ENCODE measurements at places on chromosomes 6 and 20.

- peak overlapping the region; percentile 86 for H3K4me3 ChIP-seq
- peak; percentile 81 for DNase-seq
- peak overlapping the region; percentile 90 for H3K27ac ChIP-seq
- H3K4me1 ChIP-seq, result peaks cover 58% of the 10 kb centered on the region
- H3K36me3 ChIP-seq, result peaks cover 28% of the 10 kb centered on the region
Measured at GRCh38 chr6:163460307-163460782, 45.8 kb downstream of the QKI start.

- no peaks in the 10 kb centered on the region for H3K4me1 ChIP-seq
- DNase-seq, result no peak
- no peaks in the 10 kb centered on the region for H3K36me3 ChIP-seq
- no peak overlapping the region for H3K4me3 ChIP-seq
- no peak overlapping the region for H3K27ac ChIP-seq
- H3K27me3 ChIP-seq, result peaks cover 16% of the 10 kb centered on the region
Measured at GRCh38 chr6:89184344-89184743, 32.8 kb downstream of the GABRR1 start.

DNA sequence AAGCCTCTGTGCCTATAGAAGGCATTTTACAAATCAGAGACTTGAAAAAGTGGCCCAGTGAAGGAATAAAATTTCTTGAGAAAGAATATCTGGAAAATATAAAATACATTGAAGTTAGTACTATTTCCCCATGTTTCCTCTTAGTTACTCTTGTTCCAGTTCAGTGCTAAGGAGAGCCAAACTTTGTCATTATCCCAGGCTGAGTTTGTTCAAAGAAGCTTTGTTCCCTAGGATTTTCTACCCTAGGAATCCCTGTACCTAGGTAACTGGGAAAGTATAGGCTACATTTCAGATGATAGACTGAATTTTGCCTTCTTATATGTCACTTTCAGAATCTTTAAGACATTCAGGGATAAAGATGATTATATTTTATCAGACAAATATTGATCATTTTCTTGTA, 1395.7 kb upstream of the MAP3K7 start:
- no peaks in the 10 kb centered on the region for H3K4me1 ChIP-seq
- no peak for DNase-seq
- H3K36me3 ChIP-seq, result no peaks in the 10 kb centered on the region
- H3K4me3 ChIP-seq, result no peak overlapping the region
- H3K27me3 ChIP-seq, result no peaks in the 10 kb centered on the region
- no peak overlapping the region for H3K27ac ChIP-seq

GRCh38 chr20:43751167-43752050, 24.6 kb upstream of the GTSF1L start:
- peak overlapping the region; percentile 98 for H3K27ac ChIP-seq
- peak overlapping the region; percentile 53 for H3K4me3 ChIP-seq
- peaks cover 50% of the 10 kb centered on the region for H3K4me1 ChIP-seq
- DNase-seq, result peak; percentile 90
- peaks cover 6% of the 10 kb centered on the region for H3K36me3 ChIP-seq

DNA sequence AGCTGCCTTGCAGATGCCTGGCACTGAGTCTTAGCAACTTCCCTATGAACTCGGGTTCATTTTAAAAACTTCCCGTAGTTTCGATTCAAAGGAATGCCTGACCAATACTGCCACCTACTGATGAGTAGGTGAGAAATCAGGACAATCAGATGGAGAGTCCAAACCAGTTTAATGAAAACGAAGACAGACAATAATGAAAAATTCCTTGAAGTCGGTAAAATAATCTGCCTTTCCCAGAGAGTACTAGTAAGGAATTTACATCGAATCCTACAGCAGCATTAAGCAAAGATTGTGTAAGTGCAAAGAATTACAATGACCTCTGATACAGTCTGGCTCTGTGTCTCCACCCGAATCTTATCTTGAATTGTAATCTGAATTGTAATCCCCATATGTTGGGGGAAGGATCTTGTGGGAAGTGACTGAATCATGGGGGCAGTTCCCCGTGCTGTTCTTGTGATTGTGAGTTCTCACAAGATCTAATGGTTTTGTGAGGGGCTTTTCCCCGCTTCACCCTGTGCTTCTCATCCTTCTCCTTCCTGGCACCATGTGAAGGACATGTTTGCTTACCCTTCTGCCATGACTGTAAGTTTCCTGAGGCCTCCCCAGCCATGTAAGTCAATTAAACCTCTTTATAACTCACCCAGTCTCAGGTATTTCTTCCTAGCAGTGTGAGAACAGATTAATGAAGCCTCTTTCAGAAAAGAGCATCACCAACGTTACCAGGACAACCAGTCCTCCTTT, 134.4 kb downstream of the ARHGAP18 start:
- H3K4me3 ChIP-seq, result no peak overlapping the region
- H3K27ac ChIP-seq, result no peak overlapping the region
- peaks cover 3% of the 10 kb centered on the region for H3K4me1 ChIP-seq
- DNase-seq, result no peak

- no peaks in the 10 kb centered on the region for H3K36me3 ChIP-seq
- no peak for DNase-seq
- peaks cover 41% of the 10 kb centered on the region for H3K27me3 ChIP-seq
- no peaks in the 10 kb centered on the region for H3K4me1 ChIP-seq
Measured at GRCh38 chr20:2086980-2087377, 14.6 kb upstream of the STK35 start.

DNA sequence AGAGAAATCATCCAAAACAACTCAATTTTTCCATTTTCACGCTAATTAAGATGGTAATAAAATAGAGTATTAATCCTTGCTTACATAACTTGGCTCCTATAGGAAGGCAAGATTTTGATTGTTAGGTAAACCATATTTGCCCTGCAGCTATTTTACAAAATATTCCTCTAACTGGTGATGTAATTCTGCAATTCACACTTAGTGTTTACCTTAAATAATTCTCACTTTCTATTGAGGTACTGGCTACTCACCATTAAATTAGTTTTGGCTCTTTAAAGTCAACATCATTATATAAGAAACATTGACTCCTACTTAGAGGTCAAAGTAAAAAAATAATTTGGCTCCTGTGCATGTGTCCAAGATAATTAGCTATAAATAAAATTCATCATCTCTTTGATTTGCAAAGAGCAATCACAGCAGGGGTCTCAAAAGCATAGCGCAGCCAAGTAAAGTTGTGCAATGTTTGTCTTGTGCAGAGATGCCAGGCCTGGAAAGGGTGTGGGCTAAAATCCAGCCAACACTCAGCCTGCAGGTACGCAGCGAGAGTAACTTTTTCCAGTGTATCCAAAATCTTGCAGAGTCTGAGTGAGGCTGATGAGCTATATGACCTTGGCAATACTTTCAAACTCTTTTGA, 501.2 kb downstream of the MMUT start:
- H3K4me3 ChIP-seq, result no peak overlapping the region
- no peaks in the 10 kb centered on the region for H3K27me3 ChIP-seq
- no peak for DNase-seq
- no peaks in the 10 kb centered on the region for H3K36me3 ChIP-seq

- no peaks in the 10 kb centered on the region for H3K27me3 ChIP-seq
- H3K27ac ChIP-seq, result no peak overlapping the region
- DNase-seq, result no peak
- H3K4me3 ChIP-seq, result no peak overlapping the region
Measured at GRCh38 chr6:25519856-25520255, 132.2 kb upstream of the SCGN start.

DNA sequence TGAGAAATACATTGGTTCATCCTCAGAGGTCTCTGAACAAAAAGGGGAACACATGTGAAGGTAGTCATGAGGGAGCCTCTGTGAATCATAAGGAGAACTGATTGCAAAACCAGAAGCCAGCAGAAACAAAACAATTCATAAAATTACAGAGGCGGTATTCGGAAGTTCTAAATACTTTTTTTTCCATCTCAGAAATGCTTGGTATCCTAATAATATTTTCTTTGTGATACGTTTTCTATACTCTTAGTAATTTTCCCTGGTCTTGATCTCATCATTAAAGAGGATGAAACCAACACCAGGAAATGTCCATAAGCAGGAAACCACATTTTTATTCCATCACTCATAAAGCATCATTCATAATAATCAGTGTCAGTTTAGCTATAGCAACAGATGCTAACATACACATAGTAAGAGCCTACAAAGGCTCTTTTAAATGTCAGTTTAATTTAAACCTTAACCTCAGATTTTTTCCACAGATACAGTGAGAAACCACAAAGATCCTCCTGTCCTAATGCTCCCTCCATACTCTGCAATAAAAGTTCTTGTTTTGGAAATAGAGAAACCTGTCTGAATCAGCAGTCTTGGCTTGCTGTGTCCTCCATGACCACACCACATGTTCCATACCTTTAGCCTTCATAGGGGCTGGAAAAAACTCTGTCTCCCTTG, 29.2 kb downstream of the SGK1 start:
- no peaks in the 10 kb centered on the region for H3K27me3 ChIP-seq
- peak; percentile 75 for DNase-seq
- peaks cover 20% of the 10 kb centered on the region for H3K4me1 ChIP-seq
- H3K27ac ChIP-seq, result peak overlapping the region; percentile 96

GRCh38 chr20:53960579-53961272, 109.7 kb downstream of the BCAS1 start:
- peaks cover 1% of the 10 kb centered on the region for H3K4me1 ChIP-seq
- peaks cover 20% of the 10 kb centered on the region for H3K27me3 ChIP-seq
- H3K27ac ChIP-seq, result no peak overlapping the region
- H3K36me3 ChIP-seq, result no peaks in the 10 kb centered on the region
- H3K4me3 ChIP-seq, result no peak overlapping the region
- no peak for DNase-seq

GRCh38 chr6:42113936-42114636, 28.3 kb downstream of the C6orf132 start:
- no peaks in the 10 kb centered on the region for H3K36me3 ChIP-seq
- peaks cover 19% of the 10 kb centered on the region for H3K27me3 ChIP-seq
- H3K4me3 ChIP-seq, result no peak overlapping the region
- no peak overlapping the region for H3K27ac ChIP-seq

DNA sequence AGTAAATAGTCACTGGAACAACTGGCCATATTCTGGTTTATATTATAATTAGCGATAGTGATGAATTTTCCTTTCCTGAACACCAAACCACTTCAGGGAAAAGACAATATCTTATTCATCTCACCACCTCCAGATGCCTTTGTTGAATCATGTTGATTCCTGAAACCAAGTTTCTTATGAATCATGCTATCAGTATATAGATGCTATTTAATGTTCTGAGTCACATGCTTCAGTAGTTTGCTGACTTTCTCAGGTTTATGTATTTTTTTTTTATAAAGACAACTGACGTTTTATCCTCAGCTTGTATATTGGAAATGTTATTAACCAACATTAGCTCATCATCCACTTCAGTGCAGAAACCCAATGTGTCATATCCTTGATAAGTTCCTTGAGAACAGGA, 710.2 kb upstream of the POU3F2 start:
- H3K27ac ChIP-seq, result no peak overlapping the region
- H3K4me1 ChIP-seq, result no peaks in the 10 kb centered on the region
- DNase-seq, result no peak
- no peaks in the 10 kb centered on the region for H3K36me3 ChIP-seq
- H3K4me3 ChIP-seq, result no peak overlapping the region

DNA sequence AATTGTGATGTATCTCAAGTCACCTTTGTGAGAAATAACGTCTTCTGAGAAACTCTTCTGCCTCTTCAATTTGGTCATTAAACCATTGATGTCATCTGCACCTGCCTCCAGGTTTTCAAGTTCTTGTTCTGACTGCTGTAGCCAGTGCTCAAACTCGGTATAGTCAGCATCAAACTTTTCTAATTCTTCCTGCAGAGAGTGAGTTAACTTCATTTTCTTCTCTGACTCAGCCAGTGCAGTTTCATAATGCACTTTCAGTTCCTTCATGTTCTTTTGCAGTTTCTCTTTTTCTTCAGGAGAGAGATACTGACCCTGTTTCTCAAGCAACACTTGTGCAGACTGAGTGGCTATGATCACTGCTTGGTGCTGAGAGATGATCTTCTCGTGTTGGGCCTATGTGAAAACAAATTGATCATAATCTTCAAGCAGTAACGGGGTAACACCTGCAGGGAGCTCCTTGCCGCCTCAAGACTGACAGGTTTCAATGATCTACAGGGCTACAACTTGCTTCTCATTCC, 48.8 kb downstream of the DST start:
- no peaks in the 10 kb centered on the region for H3K36me3 ChIP-seq
- peak overlapping the region; percentile 52 for H3K4me3 ChIP-seq
- no peaks in the 10 kb centered on the region for H3K27me3 ChIP-seq
- peaks cover 26% of the 10 kb centered on the region for H3K4me1 ChIP-seq
- DNase-seq, result peak; percentile 75

- H3K4me3 ChIP-seq, result no peak overlapping the region
- H3K27ac ChIP-seq, result no peak overlapping the region
- no peak for DNase-seq
- peaks cover 23% of the 10 kb centered on the region for H3K36me3 ChIP-seq
Measured at GRCh38 chr6:42201382-42201781, 6.6 kb upstream of the GUCA1B start.

DNA sequence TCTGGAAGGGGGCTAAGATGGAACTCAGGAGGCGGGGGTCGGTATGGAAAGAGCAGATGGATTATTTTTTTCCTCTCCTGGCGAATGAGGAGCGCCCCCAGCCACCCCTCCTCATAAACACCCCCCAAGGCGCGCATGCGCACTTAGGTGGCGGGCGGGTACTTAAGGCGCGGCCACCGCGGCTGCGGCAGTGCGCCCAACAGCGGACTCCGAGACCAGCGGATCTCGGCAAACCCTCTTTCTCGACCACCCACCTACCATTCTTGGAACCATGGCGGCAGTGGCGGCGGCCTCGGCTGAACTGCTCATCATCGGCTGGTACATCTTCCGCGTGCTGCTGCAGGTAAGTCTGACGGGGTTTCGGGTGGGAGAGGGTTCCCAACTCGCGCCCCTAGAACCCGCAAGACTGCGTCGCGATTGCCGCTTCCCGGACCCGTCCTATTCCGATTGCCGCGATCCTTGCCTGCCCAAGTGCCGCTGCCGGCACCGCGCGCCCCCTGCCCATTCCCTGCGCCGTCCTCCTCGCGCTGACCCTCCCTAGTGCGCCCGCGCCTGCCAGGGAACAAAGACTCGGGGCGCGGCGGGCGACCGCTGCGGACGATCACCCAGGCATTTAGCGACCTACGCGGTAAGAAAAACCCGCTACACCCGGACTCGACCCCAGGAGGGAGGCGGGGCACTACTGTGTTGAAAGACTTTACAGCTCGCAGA, at the start of gene NNAT:
Gene NNAT, plus strand, starts transcription at position 190 of the 711 bp plus-strand sequence. Its CDS starts 82 bp downstream, at position 272.
- H3K36me3 ChIP-seq, result peaks cover 20% of the 10 kb centered on the region
- peaks cover 33% of the 10 kb centered on the region for H3K4me1 ChIP-seq
- no peak for DNase-seq
- H3K4me3 ChIP-seq, result peak within 1 kb of the TSS; percentile 53
- H3K27ac ChIP-seq, result no peak within 1 kb of the TSS

GRCh38 chr6:107869871-107870270, 45.8 kb upstream of the SCML4 start:
- H3K27me3 ChIP-seq, result no peaks in the 10 kb centered on the region
- H3K36me3 ChIP-seq, result peaks cover 28% of the 10 kb centered on the region
- peaks cover 19% of the 10 kb centered on the region for H3K4me1 ChIP-seq
- DNase-seq, result no peak
- no peak overlapping the region for H3K27ac ChIP-seq

- no peak overlapping the region for H3K27ac ChIP-seq
- H3K27me3 ChIP-seq, result no peaks in the 10 kb centered on the region
- no peaks in the 10 kb centered on the region for H3K36me3 ChIP-seq
- peaks cover 3% of the 10 kb centered on the region for H3K4me1 ChIP-seq
Measured at GRCh38 chr6:14434916-14435690, 317.5 kb downstream of the CD83 start.

Measured in activated CD4-positive, alpha-beta T cell treated with anti-CD3 and anti-CD28 coated beads, Interleukin-2, amount 10 ng/mL, durations not matched to agents 24 days and 14 days (primary cell).